K562 (cell line): ENCODE measurements at places on chromosomes 4 and X. TPM values are rescaled to one million over a fixed set of nuclear protein-coding genes. Genes with fewer than 3 reads are reported as not detected.
A peak's percentile ranks its signal among the peaks of the same experiment; 100 is the strongest.

DNA sequence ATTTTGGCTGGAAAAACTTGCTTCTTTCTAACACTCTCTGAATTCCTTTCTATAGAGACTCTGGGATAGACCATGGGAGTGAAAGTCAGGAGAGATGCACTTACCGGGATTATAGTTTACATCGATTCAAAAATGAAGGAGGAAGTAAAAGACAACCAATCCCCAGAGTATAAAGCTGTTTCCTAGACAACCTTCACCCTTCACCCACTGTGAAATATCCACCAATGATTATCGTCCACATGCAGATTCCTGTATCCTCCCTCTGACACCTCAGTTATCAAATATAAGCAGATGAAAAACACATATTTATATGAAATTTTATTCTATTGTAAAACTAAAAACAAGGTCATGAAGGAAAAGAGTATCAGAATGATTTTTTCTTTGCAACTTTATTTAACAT is 258.8 kb upstream of the GK2 start:
- no peaks in the 10 kb centered on the region for H3K4me1 ChIP-seq
- no peaks in the 10 kb centered on the region for H3K27me3 ChIP-seq
- DNase-seq, result no peak
- H3K27ac ChIP-seq, result no peak overlapping the region
- H3K4me3 ChIP-seq, result no peak overlapping the region

GRCh38 chr4:144169211-144169610 is 28.7 kb upstream of the GYPA start:
- no peaks in the 10 kb centered on the region for H3K27me3 ChIP-seq
- H3K4me3 ChIP-seq, result no peak overlapping the region
- H3K4me1 ChIP-seq, result no peaks in the 10 kb centered on the region; the same call in 1 of the 2 replicates
- DNase-seq, result no peak
- no peaks in the 10 kb centered on the region for H3K36me3 ChIP-seq

- no peaks in the 10 kb centered on the region for H3K27me3 ChIP-seq
- peaks cover 8% of the 10 kb centered on the region; the same call in 1 of the 3 replicates for H3K36me3 ChIP-seq
- H3K4me1 ChIP-seq, result peaks cover 7% of the 10 kb centered on the region
- peak overlapping the region; percentile 36 for H3K4me3 ChIP-seq
Observed at GRCh38 chr4:173281406-173282255, 52.5 kb downstream of the HMGB2 start.

- H3K27me3 ChIP-seq, result no peaks in the 10 kb centered on the region
- H3K4me3 ChIP-seq, result no peak overlapping the region
- H3K27ac ChIP-seq, result no peak overlapping the region
- H3K36me3 ChIP-seq, result no peaks in the 10 kb centered on the region
- DNase-seq, result no peak
Observed at GRCh38 chr4:171929477-171929876, 116.3 kb downstream of the GALNTL6 start.

DNA sequence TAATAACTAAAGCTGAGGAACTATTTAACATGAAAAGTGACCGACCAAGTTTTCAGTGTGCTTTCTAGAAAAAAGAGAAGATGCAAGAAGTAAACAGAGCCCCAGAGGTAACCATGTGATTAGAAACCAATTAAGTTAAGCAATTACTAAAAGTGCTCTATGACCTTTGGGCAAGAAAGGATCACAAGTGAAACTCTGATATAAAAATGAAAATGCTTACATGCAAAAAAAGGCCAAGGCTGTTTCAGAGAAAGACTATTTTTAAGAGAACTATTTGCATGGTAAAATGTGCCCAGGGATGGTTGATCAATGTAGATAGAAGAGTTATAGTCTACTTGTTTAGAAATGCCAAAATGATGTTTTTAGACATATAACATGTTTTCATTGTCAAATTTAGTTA is 22.0 kb downstream of the KLHL15 start:
- H3K27ac ChIP-seq, result no peak overlapping the region
- H3K4me3 ChIP-seq, result no peak overlapping the region

GRCh38 chr4:2449511-2450392 is 19.2 kb upstream of the RNF4 start:
- no peaks in the 10 kb centered on the region for H3K4me1 ChIP-seq
- H3K36me3 ChIP-seq, result no peaks in the 10 kb centered on the region
- H3K27ac ChIP-seq, result no peak overlapping the region
- no peak for DNase-seq
- H3K4me3 ChIP-seq, result no peak overlapping the region

DNA sequence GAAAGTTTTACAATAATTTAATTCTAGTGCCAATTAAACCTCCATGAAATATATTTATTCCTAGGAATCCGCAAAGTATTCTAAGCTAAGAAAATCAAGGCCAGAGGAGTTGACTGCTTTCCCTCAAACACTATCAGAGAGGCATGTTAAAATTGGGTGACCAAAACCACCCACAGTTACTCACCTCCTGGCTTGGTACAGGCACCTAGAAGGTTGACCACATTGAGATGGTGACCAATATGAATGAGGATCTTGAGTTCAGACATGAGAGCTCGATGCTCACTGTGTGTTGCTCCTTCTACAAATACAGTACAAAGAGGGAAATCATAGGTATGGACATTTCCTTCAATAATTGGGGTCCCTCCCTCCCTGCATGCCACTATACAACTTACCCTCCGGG is 29.4 kb downstream of the KDR start:
- no peak overlapping the region for H3K27ac ChIP-seq
- no peak for DNase-seq

- no peak overlapping the region for H3K4me3 ChIP-seq
- DNase-seq, result no peak
- no peak overlapping the region for H3K27ac ChIP-seq
- H3K4me1 ChIP-seq, result no peaks in the 10 kb centered on the region
- no peaks in the 10 kb centered on the region for H3K36me3 ChIP-seq
Observed at GRCh38 chr4:40905414-40905813, 155.7 kb downstream of the NSUN7 start.

DNA sequence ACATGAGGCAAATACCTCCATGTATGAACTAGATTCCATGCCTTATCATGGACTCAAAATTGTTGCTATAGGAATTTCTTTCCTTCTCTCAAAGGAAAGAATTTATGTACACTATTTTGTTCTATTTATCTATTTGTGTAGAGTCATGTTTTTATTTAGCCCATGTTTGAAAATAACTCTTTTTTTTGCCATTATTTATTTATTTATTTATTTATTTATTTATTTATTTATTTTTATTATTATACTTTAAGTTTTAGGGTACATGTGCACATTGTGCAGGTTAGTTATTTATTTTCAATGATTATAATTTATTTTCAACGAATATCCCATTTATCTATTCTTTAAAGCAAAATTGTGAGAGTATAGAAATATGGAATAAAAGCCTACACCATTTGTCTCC is 177.9 kb downstream of the MAGEE1 start:
- no peaks in the 10 kb centered on the region for H3K27me3 ChIP-seq
- H3K27ac ChIP-seq, result no peak overlapping the region
- no peak for DNase-seq
- no peaks in the 10 kb centered on the region for H3K36me3 ChIP-seq
- H3K4me3 ChIP-seq, result no peak overlapping the region

GRCh38 chrX:129781134-129781672 is 1.5 kb downstream of the SASH3 start:
- DNase-seq, result no peak
- H3K27ac ChIP-seq, result no peak overlapping the region
- H3K36me3 ChIP-seq, result no peaks in the 10 kb centered on the region
- H3K27me3 ChIP-seq, result no peaks in the 10 kb centered on the region
- no peak overlapping the region for H3K4me3 ChIP-seq
- H3K4me1 ChIP-seq, result peaks cover 23% of the 10 kb centered on the region

- no peak overlapping the region for H3K27ac ChIP-seq
- no peak overlapping the region for H3K4me3 ChIP-seq
- no peak for DNase-seq
- peaks cover under 1% of the 10 kb centered on the region; the same call in 1 of the 2 replicates for H3K4me1 ChIP-seq
Observed at GRCh38 chr4:79027656-79028055, 88.4 kb upstream of the PAQR3 start.

DNA sequence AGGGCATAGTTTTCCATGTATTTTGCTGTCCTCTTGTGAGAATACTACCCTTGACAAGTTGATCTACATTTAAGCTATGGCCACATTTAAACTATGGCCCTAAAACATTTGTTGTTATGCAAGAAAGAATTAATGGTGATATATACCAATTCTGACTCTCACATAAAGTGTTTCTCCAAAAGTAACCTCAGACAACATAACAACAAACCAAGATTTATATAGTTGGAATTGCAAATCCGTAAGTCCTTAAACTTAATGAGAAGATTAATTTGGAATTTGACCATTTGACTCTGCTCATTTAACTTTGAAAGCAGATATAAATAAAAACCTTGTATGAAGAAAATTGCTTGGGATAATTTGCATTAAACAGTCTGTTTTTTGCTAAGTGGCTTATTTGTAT is 38.9 kb downstream of the RUFY3 start:
- H3K27me3 ChIP-seq, result no peaks in the 10 kb centered on the region
- no peak overlapping the region for H3K27ac ChIP-seq
- no peak overlapping the region for H3K4me3 ChIP-seq
- no peak for DNase-seq
- peaks cover 8% of the 10 kb centered on the region; the same call in 2 of the 3 replicates for H3K36me3 ChIP-seq

Gene DGAT2L6
- total RNA-seq, result not detected in 2 replicates

Gene C1QTNF7
- total RNA-seq, result not detected in 2 replicates

Gene PASD1
- 9.6 and 10.5 TPM in 2 replicates for total RNA-seq

Gene CT55
- total RNA-seq, result 50.9 and 52.8 TPM in 2 replicates
